ENCODE measurements at places on chromosomes 7 and 10.

DNA sequence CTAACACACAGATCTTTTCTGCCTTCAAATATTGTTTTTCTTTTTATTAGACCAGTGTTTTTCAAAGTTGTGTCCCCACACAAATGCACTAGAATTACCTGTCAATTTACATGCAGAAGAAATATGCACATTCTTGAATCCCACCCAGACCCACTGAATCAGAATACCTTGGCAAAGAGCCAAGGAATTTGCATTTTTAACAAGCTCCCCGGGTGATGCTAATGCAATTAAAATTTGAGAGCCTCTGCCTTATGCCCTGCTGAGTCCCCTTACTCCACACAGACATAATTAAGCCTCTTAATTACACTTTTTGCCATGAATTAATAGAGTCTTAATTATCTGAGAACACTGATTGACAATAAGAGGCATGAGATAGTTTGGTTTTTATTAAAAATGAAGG, 201.2 kb upstream of the GRB10 start:
- no peak for DNase-seq

DNA sequence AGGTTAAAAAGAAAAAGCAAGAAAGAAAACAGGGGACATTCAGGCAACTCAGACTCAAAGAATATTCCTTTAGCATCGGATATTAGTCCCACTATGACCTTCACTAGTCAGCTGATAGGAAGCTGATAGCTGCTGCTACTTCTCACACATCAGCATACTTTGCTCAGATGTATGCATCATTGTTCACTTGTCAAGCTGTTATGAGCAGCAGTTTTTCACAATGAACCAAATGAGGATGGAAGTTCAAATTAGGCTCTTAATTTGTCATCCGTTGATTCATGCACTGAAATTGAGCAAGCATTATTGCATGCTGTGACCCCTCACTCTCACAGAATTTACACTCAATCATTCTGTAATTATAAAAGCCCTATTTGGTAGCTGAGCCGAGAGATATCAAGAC, 257.7 kb downstream of the SNX13 start:
- DNase-seq, result no peak

DNA sequence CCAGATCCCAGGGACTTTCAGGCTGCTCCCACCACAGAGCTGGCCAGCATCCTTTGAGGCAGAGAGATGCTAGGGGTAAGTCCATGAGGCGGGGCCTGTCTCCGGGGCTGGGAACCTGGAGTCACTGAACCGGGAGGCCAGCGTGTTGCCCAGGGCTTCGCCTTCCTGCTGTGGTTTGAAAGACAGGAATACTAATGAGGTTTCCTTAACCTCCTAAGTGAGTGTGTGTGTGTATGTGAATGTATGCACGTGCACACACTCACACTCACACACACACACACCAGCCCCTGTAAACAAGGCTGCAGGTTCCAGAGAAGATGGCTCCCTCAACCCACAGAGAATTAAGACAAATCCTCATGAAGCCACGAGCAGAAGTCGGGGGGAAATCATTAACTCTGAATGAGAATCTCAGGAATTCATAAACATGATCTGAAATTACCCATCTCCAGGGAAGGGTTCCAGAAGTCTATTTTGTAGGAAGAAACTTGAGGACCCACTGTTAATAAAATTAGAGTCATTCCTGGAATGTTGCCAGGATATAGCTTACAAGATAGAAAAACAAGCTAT, 20.3 kb upstream of the PFKP start:
- DNase-seq, result no peak

DNA sequence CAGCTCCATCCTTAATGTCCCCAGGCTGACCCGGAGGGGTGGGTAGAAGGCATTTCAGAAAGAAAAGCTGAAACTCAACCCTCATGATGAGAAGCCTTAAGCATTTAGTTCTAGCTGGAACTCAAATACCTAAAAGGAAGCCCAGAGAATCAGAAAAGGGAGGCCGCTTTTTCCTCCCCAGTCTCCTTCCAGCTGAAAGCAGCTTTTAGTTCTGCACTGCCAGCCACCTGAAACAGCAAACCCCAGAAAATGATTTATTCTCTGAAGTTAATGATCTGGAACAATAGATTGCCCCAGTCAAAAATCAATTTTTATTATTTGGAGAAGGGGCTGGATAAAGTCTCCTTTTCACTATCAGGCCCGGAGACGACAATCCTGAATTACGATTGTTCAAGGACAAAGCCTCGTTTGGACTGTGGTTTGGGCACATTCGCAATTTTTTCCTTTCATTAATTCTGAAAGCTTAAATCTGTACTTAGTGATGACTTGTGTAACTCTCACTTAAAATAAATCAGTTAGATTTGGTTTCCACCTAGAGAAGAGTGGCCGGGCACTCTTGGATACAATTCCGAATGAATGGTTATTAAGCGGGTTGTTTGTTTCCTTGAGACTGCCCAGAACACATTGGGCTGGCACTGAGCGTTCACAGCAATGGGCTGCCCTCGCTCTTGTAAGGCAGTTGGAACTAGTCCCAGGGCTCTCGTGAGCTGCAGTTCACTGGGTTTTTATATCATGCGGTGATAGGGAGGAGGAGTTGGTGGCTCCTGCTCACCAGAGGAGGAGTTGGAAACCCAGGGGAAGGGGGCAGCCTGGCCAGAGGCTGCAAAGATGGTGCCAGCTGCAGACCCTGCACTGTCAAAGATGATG, 262.2 kb downstream of the CCSER2 start:
- no peak for DNase-seq

DNA sequence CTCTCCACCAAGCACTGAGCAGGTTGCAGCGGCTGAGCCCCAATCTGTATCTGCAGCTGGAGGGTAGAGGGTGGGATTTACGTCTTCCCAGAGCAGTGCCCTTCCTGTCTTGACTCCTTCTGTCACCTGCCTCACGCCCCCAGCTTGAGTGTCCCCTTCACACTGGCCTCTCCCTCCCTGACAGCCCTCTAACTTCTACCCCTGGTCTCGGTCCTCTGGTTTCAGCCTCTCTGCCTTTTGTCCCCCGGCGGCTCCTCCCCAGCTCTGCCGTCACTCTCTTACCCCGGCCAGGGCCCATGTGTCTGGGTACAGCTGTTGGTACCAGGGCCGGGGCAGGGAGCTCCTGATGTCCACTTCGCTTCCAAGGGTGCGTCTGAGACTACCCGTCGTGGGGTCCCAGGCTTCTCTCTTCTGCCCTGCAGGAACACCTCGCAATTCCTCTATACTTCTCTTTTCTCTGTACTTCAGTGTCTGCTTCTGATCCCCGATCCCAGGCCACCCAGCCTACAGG, 654 bp downstream of the MUC3A start:
- no peak for DNase-seq
